Globus pallidus (tissue), 1 donor: ENCODE measurements at places on chromosomes 16 and 17.
A peak's percentile ranks its signal among the peaks of the same experiment; 100 is the strongest.

GRCh38 chr16:81491541-81492188 lies 47.1 kb downstream of the CMIP start:
- DNase-seq: no peak

DNA sequence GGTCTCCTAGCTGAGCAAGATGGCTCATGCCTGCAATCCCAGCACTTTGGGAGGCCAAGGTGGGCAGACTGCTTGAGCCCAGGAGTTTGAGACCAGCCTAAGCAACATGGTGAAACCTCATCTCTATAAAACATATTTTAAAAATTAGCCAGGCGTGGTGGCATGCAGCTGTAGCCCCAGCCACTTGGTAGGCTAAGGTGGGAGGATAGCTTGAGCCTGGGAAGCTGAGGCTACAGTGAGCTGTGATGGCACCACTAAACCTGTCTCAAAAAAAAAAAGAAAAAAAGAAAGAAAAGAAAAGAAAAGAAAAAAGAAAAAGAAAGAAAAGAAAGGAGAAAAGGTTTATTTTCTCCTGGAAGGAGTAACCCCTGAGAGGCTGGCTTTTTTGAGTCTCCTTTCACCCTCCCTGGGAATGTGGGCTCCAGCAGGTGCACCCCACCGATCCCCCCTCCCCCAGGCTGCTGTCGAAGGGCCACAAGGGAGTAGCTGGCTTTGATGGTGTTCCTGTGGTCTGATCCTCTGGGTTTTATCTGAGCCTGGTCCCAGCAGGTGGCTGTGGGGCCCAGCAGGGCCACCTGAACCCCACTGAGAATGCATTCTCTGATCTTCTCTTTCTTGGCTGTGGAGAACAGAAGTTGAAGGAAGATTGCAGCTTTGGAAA lies 29.9 kb upstream of the TNRC6C start:
- no peak for DNase-seq

DNA sequence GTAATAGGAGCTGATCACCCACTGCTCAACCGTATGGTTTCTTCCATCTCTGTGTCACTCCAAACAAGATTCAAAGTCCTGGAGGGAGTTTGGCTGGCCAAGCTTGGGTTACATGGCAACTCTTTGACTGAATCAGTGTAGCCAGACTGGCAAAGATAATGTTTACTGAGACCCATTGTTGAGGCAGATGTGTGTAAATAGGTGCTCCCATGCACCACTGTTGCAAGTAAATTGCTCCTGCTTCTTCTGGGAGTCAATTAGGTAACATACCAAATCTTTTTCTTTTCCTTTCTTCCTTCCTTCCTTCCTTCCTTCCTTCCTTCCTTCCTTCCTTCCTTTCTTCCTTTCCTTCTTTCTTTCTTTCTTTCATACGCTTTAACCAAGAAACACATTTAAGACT lies 86.3 kb upstream of the DHX40 start:
- DNase-seq: no peak

DNA sequence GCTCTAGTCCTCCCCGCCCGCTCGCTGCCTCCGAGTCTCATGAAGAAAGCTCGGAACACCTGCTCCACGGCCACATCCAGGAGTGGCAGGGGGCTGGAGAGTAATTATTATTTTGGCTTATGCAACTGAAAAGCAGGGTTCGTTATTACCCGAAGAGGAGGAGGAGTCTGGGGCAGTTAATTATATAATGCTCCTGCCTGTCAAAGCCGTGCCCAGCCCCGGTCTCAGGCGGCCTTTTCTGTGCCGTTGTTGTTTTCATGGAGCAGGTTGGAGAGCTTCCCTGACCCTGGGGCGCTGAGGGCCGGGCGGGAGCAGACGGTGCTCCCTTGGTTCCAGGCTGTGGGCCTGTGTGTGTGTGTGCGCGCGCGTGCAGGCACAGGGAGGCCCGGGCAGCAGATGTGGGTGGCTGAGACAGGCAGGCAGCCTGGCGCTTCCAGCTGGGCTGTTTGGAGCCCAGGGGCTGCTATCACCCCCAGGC lies 2.4 kb downstream of the JPH3 start:
- DNase-seq: no peak

DNA sequence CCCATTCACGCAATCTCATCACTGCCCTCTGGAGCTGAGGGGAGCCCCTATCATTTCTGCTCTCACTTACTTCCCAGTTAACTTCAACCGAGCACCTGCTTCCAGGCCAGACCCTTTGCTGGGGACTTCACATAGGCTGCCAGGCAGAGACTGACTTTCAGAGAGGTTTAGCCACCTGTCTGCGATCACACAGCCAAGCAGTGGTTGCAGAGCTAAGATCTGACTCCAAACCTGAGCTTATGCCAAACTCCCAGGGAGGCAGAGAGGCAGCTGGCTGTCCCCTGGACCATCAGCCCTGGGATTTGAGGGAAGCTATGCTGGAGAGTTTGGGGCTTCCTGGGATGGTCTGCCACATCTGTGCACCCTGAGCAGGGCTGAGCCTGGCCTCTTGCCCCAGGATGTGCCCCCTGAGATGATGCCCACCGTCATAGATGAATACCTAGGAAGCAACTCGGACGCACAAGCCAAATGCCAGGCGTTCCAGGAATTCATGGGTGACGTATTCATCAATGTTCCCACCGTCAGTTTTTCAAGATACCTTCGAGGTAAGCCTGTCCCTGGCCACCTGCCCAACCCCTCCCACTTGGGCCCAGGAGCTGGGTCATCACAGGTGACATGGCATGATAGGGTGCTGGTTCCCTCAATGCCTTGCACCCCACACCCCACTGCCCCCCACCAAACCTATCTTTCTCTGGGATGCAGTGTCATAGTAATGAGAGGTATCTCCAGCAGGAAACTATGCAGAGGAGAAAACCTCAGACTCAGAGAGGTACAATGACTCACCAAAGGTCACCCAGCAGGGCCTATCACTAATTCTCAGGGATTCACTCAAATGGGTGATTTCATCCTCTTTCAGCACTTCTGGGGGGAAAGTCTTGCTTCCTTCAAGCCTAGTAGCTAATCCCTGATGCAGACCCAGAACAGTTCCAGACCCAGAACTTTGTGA lies 10.0 kb downstream of the CES3 start:
- DNase-seq: no peak

DNA sequence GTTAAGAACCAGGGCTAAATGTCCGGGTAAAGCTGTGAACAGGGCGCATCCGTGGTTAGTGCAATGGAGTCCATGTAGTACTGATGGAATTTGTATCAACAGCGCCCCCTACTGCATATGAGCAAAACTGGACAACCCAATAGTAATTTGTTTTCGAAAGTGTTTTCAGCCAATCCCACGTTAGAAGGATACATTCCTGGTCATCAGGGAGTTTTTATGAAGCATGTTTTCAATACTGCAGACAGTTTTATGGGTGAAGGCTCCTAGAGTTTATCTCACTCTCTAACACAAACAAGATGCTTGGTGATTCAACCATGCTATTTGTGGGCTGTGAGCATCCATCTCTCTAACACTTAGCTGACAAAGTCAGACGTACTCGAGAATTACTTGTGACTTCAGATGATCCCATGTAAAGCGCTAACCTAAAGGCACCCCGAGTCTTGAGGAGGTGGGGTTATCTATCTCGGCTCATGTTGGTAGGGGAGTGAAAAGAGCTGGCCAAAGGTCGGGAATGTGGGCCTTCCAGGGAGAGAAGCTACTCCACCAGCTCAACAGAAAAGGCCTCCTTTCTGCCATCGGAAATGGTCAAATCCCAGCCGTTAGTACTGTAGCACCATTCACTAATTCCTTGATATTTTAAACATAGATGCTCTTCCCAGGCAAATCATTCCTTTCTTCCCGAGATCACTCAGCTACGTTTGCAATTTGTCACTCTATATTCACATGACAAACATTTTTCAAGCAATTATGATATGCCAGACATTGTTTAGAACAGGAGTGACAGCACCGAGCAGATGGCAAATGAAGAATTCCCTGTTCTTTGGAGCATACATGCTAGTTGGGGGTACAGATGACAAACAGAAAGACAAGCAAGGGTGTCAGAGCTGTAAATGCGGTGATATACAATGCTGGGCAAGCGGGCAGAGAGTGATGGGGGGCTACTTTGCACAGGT lies 46.9 kb upstream of the HNF1B start:
- DNase-seq: no peak

GRCh38 chr16:61813339-61813738 lies 222.9 kb downstream of the CDH8 start:
- no peak for DNase-seq

GRCh38 chr17:27544350-27545131 lies 86.4 kb upstream of the LGALS9 start:
- no peak for DNase-seq

- DNase-seq: no peak
Measured at GRCh38 chr17:57418463-57419246, 162.3 kb downstream of the MSI2 start.

DNA sequence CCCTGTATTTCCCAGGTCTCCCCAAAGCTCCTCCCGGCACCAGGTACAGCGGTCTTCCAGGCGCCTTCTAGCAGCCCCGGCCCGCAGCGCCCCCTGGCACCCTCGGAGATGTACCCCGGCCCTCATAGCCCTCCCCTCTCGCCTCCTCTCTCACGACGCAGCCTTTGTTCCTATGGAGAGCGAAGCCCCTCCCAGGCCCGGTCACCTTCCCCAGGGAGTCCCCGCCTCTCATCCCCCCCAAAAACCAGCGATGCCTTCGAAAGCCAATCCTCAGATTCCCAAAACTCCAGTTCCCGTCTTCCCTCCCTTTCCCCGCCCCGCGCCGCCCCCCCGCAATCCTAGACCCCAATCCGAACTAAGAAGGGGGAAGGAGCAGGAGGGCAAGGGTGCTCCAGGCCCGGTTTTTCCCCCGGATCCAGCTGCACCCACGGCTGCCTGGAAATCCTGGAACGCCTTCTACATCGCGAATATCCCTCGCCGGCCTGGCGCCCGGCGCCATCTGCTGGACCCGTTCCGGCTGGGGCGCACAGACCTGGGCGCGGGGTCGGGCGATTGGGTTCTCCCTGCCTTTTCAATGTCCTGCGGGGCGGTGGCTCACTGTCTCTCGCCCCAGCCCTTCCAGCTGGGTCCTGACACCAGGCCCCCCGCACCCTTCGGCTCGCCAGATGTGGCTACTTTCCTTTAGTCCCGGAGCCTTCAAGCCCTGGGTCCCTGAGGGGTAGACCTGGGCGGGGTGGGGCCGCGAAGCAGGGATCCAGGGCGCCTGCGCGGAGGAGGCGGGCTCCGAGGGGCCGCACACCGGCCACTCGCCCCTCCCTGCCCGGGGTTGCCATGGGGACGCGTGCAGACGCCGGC lies at the start of gene DNAH2:
Gene DNAH2, plus strand, starts transcription at position 844 of the 855 bp plus-strand sequence. CDS start 1,991 bp downstream, outside the sequence.
- peak; percentile 63 for DNase-seq

DNA sequence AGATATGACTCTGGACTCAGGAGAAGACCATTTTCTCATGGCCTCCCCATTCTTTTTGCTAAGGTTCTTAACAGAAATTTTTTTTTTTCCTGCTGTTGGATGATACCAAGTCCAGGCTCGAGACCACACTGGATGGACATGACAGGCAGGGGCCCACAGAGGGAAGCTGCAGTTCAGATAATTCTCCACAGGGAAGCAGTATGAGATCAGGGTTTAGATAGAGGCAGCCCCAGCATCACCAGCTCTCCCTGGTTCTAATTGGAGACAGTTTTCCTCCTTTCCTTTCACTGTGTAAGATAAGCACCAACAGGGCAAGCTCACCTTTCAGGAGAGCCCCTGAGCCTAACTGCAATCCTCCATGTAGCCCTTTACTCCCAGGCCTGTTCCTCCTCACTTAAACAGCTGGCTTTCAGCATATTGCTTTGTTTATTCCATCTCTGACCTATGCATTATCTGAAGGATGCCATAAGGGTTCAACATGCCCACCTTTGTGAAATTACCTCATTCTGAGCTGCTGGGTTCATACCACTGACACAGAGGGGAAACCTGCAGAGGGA lies 108.1 kb downstream of the SNX11 start:
- DNase-seq: peak; percentile 1

- DNase-seq: no peak
Measured at GRCh38 chr17:51456942-51457341, 196.6 kb downstream of the UTP18 start.

- peak; percentile 26 for DNase-seq
Measured at GRCh38 chr16:85935974-85936760, 37.2 kb downstream of the IRF8 start.

DNA sequence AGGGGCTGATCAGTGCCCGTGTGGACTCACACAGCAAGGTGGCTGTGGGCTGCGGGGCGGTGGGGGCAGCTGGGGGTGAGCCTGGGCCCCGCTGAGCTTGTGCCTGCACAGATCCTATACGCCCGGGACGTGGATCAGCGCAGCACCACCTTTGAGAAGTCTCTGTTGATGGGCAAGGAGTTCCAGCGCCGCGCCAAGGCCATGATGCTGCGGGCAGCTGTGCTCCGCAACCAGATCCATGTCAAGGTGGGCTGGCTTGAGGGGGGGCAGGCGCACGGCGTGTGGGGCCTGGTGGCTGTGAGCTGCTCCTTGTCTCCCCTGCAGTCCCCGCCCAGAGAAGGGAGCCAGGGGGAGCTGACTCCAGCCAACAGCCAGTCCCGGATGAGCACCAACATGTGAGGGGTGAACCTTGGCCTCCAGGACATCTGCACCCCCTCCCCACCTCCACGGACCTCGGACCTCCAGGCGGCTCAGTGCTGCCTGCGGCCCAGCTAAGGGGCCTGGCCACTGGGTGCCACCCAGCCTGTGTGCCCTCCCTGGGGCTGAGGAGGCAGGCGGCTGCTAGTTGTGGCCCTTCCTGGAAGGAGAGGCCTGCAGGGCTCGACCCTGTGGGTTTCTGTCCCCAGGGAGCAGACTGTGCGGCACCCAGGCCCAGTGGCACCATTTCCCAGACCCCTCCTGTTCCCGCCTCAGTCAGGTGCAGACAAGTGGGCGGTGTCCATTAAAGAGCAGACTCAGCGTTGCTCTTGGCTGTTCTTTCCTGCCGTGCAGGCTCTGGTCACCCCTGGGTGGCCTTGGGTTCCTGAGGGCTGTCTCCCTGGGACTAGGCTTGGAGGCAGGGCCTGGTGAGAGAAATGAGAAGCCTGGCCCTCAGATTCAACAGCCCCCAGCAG lies 5.3 kb downstream of the GPS1 start:
- no peak for DNase-seq

DNA sequence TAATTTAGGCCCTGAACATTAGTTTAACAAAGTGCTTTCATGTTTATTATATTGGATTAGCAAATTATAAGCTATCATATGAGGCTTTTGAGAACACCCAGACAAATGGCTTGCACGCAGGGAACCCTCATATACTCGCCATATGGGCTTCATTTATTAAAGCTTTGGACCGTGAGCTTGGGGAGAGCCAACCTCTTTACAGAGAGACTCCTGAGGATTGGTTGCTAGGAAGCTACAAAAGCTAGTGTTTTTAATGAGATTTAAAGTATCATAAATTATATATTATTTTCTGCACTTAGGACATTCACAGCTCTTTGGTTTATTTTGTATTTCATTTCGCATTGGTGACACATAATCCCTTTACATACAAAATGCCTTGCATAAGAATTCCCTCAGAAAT lies 193.8 kb upstream of the TOX3 start:
- no peak for DNase-seq

- no peak for DNase-seq
Measured at GRCh38 chr17:1011760-1012735, 15.1 kb downstream of the TIMM22 start.
